T-helper 2 cell treated with Interferon-gamma antibody and Interleukin-4, amounts not matched to agents 5 μg/mL and 100 μg/mL, for 36 hours (primary cell): ENCODE measurements at places on chromosomes 11 and 22.
A peak's percentile ranks its signal among the peaks of the same experiment; 100 is the strongest.

DNA sequence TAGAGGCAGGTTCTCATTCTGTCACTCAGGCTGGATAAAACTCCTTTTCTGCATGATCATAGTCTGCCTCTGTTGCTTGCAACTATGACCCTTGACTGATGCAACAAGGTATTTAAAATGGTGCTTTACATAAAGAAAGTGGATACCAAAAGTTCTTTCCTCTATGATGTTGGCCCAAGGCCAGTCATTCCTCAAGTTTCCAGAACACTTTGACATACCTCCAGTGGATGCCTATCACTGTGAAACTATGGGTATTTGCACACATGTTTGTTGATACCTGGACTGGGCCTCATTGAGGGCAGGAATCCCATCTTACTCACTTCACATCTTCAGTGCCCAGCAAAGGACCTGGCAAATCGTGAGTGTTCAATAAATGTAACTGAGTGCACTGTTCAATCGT is 159.0 kb upstream of the ZC3H12C start:
- no peak for DNase-seq

GRCh38 chr11:37353192-37353591 is 755.2 kb upstream of the RAG2 start:
- DNase-seq, result no peak

DNA sequence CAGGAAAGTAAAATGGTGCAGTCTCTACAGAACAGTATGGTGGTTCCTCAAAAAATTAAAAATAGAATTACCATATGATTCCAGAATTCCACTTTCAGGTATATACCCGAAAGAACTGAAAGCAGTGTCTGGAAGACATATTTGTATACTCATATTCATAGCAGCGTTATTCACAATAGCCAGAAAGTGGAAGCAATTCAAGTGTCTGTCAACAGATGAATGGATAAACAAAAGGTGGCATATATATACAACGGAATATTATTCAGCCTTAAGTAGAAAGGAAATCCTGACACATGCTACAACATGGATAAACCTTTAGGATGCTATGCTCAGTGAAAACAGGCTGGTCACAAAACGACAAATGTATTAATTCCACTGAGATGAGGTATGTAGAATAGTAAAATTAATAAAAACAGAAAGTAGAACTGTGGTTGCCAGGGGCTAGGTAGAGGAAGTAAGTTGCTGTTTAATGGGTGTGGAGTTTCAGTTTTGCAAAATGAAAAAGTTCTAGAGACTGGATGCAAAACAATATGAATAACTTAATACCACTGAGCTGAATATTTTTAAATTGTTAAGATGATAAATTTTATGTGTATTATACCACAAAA is 14.5 kb downstream of the SAA1 start:
- DNase-seq, result no peak

- DNase-seq, result no peak
Observed at GRCh38 chr11:17651681-17652080, 67.7 kb upstream of the MYOD1 start.

- DNase-seq, result no peak
Observed at GRCh38 chr11:134466610-134467567, 54.8 kb upstream of the B3GAT1 start.

DNA sequence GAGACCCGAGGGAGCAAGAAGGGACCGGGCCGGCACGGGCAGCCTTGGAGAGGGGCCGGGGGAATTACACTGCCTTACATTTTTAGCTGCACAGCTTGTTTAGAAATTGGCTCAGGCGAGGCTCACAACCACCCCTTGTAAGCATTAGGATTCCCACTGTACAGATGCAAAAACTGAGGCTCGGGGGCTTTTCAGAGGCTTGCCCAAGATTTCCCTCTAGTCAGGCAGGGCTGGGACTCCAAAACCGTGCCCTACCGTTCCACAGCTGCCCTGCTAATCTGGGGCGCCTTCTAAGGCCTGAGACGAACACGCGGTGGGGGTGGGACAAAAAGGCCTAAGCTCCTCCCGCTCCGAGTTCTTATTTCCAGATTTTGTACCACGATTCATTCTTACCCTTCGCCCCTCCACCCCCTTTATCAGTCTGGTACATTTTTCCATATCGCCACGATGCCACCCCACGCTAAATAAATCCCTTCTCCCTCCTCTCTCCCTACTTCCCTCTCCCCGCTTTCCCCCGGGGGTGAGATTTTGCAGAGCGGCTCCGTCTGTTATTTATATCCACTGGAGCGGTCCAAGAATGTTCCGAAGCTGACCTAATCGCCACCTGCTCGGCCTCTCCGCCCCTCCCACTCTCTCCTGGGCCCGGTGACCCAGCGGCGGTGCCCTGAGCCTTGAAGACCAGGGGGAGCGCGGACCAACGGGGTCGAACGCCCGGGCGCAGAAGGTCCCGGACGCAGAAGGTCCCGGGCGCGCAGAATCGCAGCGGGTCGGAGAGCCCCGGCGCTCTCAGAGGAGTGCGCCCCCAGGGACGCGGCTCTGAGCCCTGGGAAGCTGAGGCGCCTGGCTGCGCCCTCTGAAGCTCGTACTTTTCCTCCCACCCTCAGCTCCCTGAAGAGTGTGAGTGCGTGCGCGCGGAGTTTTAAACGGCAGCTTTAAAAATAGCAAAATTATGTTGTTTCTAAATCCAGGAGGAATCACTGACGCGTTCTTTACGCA is 764 bp upstream of the PACSIN3 start:
- DNase-seq, result peak; percentile 41

- peak; percentile 43 for DNase-seq
Observed at GRCh38 chr11:61747192-61747966, 5.1 kb upstream of the MYRF start.

GRCh38 chr11:12602421-12602820 is 71.8 kb upstream of the TEAD1 start:
- DNase-seq, result no peak

DNA sequence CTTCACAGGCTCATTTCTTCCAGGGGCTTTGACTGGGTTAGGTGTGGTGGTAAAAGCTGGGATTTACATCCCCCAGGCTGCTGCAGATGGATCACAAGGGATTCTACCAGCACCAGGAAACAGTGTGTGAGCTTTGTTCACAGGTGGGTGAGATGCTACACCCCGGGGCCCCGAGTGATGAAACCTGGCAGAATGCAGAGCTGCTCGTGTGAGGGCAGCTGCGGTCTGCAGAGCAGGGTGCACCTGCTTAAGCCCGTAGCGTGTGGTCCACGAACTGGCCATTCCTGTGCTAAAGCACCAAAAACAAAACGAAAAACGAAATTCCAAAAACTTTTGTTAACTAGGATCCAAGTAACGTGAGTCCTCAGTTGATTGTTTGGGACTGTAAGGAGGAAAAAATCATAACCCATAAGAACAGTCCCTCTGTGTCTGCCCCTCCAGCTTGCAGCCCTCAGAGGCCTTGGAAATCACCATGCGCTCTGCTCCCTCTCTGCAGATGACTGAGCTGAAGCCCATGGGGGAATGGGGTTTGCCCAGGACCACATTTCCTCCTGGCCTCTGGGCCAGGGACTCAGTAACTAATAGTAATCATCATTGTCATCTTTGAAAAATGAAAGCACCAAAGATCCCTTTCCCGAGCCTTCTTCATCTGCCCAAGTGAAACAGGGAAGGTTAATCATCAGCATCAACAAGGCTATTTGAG is 24.6 kb downstream of the ELF5 start:
- DNase-seq, result no peak

- no peak for DNase-seq
Observed at GRCh38 chr11:105622016-105622415, 12.1 kb downstream of the GRIA4 start.

DNA sequence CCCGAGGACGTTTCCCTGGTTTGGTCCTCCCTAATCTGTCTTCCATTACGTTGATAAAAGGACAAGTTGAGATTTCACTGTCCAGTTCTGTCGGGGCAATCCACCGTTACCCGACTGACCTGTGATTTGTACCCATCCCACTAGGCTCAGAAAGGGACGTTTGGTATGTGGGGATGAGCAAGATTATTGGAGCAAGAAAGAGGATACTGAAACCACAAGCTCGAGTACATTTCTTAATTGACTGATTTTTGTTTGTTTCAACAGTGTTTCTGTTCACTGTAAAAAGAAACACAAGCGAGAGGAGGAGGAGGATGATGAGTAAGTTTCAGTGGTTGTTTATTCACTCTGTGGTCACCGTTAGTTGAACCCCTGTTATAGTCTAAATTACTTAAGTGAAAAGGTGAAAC is 969 bp downstream of the CCDC117 start:
- peak; percentile 27 for DNase-seq
